NCI-H1105 (cell line): ENCODE measurements at places on chromosomes 12 and 14.

DNA sequence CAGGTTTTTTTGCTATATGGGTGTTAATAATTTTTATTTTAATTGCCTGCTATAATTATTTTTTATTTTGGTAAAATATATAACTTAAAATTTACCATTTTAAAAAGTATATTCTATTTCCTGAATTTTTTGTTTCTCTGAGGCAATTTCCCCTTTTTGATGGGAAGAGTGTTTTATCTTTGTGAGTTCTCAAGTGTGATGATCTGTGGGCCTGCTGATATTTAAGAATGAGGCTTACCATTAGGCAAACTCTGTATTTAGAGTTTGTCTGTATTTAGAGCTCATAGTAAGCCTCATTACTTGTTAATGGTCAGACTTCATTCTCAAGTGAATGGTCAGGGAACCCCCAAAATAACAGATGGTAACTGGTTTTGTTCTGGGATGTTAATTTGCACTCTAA, 48.0 kb downstream of the WNK1 start:
- DNase-seq, result no peak

GRCh38 chr12:121916719-121917118, 1.7 kb upstream of the CFAP251 start:
- no peak for DNase-seq

DNA sequence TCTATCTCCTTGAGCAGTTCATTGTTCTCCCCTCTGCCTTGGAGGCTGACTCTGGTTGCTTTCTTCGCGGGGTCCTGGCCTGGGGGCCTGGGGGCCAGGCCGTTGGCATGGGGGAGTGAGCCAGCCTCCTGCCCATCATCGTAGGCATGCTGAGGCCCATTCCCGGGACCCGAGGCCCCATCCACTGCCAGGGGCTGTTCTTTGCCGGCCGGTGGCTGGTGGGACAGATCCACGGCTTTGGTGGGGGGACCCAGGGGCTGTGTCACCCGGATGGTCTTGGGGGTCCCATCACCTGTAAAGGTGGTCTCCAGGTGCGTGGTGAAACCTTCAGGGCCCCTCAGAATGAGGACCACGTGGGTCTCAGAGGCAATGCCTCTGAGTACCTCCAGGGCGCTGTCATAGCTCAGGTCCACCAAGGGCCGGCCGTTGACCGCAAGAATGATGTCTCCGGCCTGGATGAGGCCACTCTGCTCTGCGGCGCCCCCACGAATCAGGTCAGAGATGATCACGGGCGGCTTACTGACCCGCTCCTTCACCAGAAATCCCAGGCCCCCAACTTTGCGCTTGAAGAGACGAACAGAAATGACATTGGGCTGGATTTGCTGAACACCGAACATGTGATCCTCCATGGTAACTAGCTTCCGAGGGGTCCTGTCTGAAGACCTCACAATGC, 30.8 kb downstream of the NOS1 start:
- DNase-seq, result no peak

- no peak for DNase-seq
Measured at GRCh38 chr14:57657487-57657886, 163.8 kb upstream of the CCDC198 start.

GRCh38 chr14:21749306-21749868, 75.8 kb upstream of the OR4E1 start:
- no peak for DNase-seq

GRCh38 chr12:76547526-76547925, 12.0 kb downstream of the OSBPL8 start:
- DNase-seq, result no peak

DNA sequence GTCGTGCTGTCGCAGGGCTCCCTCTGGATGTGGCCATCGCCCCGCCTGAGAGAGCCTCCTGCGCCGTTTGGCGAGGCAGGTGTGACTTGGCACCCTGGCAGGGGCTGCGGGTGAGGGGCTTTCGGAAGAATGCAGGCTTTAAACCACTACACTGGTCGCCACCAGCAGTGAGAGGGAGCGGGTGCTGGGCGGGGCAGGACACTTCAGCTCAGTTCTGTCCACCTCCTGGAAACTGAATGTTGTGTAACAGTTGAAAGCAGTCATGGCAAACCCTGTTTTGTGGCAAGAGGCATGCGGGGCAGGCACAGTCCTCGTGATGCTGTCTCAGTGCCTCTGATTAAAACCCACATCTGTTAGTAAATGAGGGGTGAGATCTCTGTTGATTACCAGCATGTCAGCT, 55.9 kb downstream of the AACS start:
- no peak for DNase-seq

- no peak for DNase-seq
Measured at GRCh38 chr14:92247947-92248346, 75.0 kb upstream of the SLC24A4 start.

DNA sequence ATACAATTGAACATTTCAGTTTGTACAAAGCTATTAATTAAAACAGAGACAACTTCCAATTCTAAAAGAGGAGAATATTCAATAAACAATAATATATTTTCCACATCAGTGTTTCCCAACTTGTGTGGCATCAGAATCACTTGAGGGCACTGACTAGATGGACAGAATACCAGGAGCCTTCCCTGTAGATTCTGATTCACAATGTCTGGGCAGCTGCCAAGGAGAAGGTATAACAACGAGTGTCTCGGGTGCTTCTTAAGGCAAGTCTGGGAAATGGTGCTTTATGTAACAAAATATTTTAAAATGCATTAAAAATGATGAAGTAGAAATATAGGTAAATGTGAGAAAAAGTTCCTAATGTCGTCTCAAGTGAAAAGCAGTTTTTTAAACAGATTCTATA, 26.2 kb downstream of the GALC start:
- no peak for DNase-seq

- no peak for DNase-seq
Measured at GRCh38 chr12:1581973-1582708, 12.2 kb downstream of the FBXL14 start.

DNA sequence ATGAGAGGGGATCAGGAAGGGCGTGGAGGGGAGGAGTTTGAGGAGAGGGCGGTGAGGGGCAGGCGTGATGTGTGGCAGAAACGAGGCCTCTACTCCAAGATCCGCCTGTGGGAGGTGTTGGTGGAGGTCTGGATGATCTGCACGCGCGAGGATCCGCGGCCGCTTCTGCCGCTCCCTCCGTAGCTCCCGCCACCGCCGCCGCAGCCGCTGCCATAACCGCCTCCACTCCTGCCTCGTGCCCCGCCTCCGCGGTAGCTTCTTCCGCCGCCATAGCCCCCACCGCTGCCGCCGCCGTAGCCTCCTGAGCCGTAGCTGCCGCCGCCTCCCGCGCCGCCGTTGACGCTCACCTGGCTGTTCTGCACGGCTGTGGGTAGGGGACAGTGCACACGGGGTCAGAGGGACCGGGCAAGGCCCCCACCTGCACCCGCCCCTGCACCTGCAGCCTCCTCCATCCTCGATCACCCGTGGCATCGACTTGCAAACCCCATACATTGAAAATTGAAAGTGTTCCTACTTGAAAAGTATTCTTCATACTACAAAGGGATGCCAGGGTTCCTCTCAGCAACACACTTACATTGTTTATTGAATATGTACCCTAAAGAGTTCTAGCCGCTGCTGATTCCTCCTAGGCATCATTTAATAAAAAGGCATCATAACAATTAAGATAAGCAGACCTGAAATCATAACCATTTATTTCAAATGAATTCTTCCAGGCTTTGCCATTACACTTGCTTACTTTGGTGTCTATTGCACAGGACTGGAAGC, 11.1 kb upstream of the KRT1 start:
- DNase-seq, result peak; percentile 1

DNA sequence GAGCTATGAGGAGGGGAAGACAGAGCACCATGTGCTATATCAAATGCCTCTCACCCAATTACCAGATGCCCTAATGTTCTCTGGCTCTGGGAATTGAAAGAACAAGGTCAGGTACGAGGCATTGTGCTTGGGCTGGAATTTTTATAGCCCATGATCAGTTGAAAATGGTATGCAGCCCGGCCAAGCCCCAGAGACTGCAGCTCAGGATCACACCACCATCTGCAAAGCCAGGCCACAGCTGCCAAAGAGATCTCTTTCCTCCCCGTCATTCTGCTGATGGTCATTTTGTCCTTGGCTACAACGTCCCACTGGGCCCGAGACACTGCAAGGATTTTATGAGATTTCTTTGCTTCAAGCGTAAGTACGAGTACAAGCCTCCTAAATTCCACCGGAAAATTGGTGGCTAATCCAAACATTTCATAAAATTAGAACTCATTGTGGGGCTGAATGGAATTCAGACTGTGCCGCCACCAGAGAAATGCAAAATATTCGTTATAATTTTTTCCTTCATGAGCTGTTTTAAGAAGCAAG, 15.1 kb downstream of the NUAK1 start:
- no peak for DNase-seq

DNA sequence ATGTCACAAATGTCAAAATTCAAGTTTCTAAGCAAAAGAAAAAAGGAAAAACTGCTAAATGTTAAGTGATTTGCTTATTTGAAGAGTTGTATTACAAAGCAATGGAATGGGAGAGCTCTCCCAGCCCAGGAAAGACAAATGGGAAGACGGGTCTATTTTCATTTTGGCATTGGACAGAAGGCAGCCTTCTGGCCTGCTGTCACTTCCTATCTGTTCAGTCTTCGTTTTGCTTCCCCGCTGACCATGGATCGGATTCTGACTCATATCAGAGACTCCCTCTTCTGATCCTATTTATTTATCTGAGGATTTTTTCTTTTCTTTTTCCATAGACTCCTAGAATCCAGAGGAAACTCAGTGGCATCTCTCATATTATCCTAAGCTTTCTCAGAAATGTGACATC, 634.9 kb downstream of the DIO2 start:
- no peak for DNase-seq

GRCh38 chr12:116964054-116965050, 53.6 kb downstream of the FBXW8 start:
- DNase-seq, result peak; percentile 82

- no peak for DNase-seq
Measured at GRCh38 chr12:52949413-52950331, 754 bp downstream of the KRT18 start.

GRCh38 chr12:121325922-121326396, 26.3 kb downstream of the ANAPC5 start:
- no peak for DNase-seq

DNA sequence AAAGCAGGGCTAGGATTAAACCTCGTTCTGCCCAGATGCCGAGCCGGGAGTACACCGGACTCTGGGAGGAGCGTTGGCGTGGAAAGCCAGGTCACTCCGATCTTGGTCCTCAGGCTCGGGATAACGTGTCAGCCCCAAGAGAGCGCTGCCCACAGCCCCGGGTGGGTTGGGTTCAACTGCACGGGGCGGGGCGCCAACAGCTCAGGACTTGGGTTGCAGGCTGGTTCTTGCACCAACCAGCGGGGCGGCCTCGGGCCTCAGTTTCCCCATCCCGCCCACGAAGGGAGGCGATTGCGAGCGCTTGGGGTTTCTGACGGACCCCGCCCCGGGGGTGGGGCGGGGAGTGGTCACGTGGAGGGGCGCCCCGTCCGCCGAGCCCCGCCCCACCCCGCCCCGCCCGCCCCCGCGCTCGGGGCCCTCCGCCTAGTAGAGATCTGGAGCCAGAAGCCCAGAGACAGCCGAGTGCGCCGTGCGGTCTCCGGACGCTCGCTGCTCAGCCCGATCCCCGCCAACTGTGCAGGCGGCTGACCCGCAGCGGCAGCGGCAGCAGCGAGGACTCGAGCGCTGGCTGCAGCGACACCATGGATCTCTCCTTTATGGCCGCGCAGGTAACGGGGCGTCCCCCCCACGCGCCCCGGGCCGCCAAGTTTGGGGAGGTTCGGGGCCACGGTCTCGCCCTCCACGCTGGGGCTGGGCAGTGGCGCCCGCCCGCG, at the start of gene C14orf132:
Gene C14orf132, plus strand, starts transcription at position 443 of the 713 bp plus-strand sequence. Its CDS starts 139 bp downstream, at position 582.
- peak; percentile 71 for DNase-seq

GRCh38 chr12:3492793-3493042, 1.7 kb downstream of the PRMT8 start:
- DNase-seq, result no peak

GRCh38 chr14:23137192-23137812, 18.2 kb upstream of the CEBPE start:
- DNase-seq, result no peak

- no peak for DNase-seq
Measured at GRCh38 chr12:117038919-117039318, 60.3 kb downstream of the TESC start.

DNA sequence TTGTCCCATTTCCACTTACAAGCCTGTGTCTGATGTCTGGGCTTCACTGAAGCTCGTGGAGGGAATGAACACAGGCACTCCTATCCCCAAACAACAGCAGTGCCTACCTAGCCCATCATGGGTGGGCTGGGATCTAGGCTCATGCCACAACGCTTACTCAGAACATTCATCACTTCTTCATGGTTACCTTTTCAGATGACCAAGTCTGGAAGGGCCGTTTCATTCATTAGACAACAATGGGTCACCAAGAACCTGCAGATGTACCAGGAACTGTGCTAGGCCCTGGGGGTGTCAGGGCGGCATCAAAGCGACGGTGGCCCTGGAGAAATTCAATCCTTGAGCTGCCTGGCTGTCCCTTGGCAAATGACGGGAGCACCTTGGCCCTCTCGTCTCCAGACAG, 64.9 kb upstream of the FZD10 start:
- DNase-seq, result no peak

- DNase-seq, result no peak
Measured at GRCh38 chr14:60509438-60510253, 700 bp downstream of the SIX6 start.

DNA sequence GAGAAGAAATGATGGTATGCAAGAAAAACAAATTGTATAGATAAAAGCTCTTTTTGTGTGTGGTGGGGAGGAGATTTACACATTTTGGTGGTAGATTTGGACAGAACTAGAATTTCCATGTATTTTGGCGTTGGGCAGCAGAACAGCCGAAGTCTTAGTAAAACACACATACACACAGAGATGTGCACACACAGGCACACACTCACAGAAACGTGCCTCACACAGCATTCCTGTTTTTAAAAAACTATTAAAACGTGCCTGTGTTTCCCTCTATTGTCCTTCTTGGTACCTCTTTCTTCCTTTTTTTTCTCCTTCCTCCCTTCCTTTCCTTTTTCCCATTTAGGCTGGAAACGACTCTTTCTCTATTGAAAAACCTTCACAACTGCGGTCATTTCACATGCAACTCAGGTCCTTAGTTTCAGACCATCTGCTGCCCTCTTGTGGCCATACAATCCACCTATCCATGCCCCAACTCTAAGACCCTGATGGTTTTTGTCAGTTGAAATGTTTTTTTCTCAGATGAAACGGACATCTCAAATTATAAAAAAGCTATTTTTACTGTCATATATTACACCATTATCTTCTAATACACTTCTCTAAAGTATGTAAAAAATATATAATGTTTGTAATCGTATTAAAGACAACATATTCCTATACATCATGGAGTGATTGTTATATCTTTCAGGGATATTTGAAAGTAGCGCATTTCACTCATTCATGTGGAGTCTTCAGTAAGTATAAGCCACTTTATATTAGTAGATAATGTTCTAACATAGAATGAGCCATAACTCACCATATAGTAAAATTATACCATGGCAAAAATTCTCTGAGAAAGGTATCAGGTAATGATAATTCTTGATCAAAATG, 386.7 kb upstream of the NOVA1 start:
- peak; percentile 48 for DNase-seq

DNA sequence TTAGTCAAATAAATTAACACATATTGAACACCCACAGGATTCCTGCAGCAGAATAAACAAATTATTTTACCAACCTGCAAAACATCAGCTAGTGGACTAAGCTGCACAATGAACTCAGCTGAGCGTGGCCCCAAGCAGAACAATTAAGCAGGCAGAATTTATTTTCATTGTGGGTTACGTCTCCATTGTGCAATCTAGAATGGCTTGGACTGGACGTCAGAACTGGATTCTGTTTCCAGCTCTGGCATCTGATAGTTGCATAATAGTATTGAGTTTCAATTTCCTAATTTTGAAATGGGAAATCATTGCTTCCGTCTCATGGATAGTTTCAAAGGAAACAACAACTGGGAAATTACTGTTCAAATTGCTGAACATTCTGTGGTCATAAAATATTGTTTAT, 35.5 kb upstream of the RERG start:
- no peak for DNase-seq
